ENCODE measurements at places on chromosomes 13 and 19.

- DNase-seq, result no peak
These were observed 7.6 kb downstream of the ACTL9 start for GRCh38 chr19:8690753-8691539.

DNA sequence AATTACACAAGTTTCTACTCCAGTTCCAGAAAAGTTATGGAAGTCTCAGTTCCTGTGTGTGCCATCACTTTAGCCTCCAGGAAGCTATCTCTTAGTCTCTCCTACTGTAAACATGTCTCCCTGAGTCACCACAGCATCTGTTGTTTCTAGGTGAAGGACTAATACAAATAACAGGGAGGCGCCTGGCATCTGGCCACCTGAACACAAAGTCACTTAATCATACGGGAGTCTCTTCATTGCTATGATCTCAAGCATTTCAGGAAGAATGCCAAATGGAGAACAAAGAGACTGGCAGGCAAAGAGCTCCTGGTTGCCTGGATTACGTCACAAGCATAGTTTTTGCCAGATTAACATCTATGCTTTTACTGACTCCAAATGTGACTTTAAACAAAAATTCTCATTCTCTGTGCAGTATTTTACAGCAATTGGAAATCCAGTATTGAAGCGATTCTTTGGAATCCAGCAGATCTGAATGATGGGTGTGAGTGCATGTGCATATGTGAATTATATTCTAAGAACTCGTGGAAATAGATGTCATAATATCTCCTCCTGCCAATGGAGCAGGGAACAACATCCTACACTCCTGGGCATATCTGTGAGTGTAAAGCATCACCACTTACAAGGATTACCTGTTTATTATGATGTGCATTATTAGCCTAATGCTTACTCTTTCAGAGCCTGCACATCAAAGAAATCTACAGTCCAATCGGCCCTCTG, 572.8 kb downstream of the PCDH9 start:
- no peak for DNase-seq

DNA sequence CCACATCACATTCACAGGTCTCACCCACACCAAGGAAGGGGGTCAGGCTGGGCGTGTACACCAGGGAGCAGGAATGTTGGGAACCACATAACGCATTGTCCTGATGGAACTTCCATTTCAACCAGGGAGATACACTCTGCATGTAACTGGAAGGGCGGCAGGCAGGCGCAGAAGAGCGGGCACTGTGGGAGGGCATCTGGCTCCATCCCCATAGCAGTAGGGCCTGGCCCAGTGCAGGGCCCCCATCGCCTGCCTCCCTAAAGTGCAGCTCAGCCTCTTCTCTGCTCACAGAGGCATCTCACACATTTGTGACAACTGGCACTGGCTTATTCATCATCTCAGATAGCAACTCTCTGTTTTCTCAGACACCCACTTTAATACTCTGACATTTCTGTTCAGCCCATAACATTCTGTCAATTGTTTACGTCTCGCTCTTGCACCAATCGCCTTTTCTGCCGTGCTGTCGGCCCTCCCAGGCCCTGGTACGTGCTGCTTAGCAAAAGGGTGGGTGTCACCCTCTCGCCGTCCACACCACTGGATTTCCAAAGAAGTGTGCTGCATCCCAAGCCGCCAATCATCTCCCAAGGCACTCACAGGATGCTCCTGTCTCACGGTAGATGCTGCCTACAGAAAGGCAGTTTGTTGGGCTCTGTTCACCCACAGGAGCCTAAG, 353.3 kb upstream of the ZNF507 start:
- no peak for DNase-seq

- peak; percentile 63 for DNase-seq
These were observed 4.4 kb upstream of the KCNN4 start for GRCh38 chr19:43784981-43785808.

GRCh38 chr19:3687393-3687773, 12.9 kb downstream of the PIP5K1C start:
- no peak for DNase-seq
